ENCODE measurements at places on chromosomes 5 and 9.

- DNase-seq, result no peak
Measured at GRCh38 chr9:78775696-78776295, 478.9 kb downstream of the PSAT1 start.

DNA sequence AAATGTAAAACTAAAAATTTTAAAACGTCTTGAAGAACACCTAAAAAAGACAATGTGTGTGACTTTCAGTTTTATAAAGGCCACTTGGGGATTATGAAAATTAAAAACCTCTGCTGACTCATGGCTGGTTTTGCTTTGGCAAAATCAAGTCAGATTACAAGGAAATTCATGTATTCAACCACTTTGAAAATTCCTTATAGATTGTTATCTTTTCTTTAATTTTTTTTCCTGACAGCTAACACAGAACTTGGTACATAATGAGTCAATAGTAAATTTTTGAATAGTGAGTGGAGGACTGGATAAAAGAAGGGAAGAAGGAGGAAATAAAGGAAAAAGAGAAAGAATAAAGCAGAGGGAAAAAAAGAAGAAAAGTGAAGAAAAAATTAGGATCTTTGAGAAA is 1774.7 kb upstream of the ACO1 start:
- DNase-seq, result no peak

DNA sequence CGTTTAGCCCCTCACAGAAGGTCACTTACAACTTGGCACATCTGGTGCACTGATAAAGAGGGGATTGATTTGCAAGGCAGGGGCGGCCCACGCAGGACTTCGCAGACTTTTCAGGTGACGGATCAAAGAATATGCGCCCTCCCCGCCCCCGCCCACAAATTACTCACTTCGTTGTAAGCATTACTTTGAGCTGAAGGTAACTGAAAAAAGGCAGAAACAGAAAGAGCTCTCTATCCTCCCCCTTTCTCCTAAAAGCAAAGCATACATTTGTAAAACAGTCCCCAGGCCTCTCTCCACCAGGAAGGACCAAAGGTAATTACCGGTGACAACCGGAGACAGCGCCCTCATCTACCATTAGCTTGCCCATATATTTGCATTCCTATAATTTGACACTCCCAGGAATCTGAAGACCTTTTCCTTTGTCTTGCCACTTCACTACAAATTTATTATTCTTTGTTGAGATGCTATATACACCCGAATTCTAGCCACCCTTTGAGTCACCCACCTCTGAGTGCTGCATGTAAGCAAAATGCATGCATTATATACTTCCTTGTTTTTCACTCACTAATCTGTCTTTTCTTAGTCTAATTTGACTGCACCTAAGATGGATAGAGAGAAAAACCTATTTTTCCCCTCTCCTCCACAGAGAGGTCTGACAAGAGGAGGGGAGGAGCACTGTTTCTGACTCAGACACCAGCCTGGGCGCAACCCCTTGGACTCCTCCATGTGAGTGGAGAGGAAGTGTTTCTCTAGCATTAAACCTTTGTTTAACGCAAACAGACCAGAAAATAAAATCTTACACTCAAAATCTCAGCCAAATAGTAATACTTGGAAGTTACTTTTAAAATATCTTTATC is 74.7 kb upstream of the SPIN1 start:
- DNase-seq, result no peak

GRCh38 chr5:131515348-131515747 is 119.7 kb downstream of the RAPGEF6 start:
- no peak for DNase-seq

- no peak for DNase-seq
Measured at GRCh38 chr9:1400983-1401382, 350.8 kb downstream of the DMRT2 start.

DNA sequence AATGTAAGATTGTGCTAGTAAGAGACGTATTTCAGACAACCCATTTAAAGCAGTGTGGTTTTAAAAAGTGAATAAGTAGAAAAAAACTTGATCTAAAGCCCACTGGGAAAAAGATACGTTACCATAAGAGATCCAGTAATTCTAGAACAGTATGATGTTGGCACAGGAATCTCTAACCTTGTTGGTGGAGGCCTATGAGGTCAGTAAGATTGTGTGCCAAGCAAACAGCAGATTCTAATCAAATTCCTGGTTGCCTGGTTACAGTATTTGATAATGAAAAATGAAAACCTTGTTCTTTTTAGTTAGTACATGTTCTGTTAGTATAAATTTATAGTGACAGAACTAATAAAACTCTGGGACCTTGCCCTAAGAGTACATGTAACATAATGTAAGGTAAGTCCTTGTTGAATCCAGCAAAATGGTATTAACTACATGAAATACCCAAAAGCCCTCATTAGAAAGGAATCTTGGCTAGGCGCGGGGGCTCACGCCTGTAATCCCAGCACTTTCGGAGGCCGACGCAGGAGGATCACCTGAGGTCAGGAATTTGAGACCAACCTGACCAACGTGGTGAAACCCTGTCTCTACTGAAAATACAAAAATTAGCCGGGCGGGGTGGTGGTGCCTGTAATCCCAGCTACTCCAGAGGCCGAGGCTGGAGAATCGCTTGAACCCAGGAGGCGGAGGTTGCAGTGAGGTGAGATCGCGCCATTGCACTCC is 33.2 kb upstream of the DMXL1 start:
- no peak for DNase-seq

- no peak for DNase-seq
Measured at GRCh38 chr5:63032343-63032742, 453.7 kb downstream of the LRRC70 start.

GRCh38 chr9:69195668-69196067 is 21.6 kb downstream of the TJP2 start:
- DNase-seq, result no peak

DNA sequence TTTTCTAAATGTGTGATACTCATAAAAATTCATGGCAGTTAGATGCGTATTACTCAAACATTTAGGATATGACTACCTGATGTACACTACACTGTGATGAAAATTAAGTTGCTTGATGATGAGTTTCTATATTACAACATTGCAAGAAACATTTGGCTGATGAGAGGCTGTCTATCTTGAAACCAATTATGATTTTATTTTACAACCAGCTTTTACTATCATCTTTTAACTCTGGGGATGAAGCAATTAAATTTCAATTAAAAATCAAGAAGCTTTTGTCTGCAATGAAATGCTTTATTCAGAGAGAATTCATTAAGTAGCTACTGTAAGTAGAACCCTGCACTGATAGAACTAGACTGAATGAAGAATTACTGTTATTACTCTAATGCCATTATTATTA is 500.4 kb downstream of the KCTD16 start:
- no peak for DNase-seq

DNA sequence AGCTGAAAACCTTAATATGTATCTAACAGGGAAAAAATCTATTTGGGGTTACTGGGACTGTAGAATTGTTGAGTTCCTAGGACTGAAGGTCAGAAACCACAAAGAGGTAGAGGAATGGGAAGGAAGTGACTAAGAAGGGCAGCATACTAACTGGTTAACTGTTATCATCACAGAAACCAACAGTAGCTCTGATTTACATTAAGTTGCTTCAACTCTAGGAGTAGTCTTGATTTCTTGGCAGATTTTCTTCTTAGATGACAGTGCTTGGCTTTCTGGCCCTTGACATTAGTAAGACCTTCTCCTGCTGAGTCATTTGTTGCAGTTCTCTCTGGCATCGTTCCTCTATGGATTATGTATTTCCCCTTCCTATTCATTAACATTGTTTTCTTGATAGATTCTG is 116.1 kb upstream of the RASA1 start:
- no peak for DNase-seq

DNA sequence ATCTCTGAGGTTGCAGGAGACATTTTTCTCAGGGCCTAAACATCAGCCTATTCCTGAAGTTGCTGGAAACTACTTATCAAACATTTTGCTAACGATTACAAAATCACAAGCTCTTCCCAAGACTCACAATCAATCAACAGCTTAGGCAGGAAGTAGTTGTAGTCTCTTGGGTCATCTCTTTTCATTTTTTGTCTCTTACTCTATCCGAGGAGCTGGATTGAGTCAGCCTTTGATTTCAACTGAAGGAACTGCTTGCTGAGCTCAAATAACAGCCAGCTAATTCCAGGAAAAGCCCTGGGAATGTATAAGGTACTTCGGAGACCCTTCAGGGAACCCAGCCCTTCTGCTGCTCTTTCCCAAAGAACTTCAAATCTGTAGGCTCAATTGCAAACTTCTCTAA is 398.9 kb downstream of the PLK2 start:
- DNase-seq, result no peak
